ENCODE measurements at places on chromosomes 13 and 19.
A peak's percentile ranks its signal among the peaks of the same experiment; 100 is the strongest.

GRCh38 chr19:57747472-57747807 lies 825 bp downstream of the ZNF776 start:
- no peak for DNase-seq

DNA sequence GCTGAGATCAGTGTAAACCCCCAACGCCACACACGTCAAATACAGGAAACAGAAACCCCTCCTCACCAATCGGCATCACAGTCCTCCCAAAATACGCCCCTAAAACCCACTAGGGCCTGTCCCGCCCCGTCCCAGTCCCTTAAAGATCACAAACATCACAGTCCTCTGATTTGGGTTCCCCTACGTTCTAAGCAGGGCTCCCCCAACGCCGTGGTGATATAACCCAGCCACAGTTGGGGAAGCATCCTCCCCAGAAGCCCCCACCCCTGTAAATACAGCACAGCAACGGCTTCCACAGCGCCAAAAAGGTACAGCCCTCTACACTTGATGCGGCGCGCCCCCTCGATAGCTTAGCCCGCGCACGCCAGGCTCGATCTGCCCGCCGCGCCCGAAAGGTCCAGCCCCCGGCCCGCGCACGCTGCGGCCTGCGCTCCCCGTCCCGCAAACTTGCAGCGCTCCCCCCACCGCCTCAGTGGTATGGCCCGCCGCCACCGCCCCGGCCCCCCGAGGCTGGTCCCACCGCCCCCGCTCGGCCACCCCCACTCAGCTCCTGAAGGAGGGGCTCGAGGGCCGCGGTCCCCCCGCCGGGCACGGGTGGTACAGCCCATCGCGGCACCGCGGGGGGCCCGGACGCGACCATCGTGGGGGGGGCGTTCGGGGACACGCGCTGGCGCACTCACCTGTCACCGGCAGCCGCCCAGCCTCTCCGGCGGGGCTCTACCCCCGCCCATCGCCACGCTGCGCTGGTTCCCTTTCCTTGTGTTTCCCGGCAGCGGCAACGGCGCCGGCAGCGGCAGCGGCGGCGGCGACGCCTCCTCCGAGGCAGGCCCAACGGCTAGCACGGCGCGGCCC lies at the start of gene AKT2:
Gene AKT2 (minus strand): TSS at position 845 of the 852 bp plus-strand sequence. CDS start 20,078 bp downstream, outside the sequence.
- peak; percentile 50 for DNase-seq

- no peak for DNase-seq
These were observed 353.8 kb downstream of the DNAJC15 start for GRCh38 chr13:43377149-43377548.

GRCh38 chr19:42254089-42254849 lies 659 bp downstream of the ERF start:
- peak; percentile 69 for DNase-seq

DNA sequence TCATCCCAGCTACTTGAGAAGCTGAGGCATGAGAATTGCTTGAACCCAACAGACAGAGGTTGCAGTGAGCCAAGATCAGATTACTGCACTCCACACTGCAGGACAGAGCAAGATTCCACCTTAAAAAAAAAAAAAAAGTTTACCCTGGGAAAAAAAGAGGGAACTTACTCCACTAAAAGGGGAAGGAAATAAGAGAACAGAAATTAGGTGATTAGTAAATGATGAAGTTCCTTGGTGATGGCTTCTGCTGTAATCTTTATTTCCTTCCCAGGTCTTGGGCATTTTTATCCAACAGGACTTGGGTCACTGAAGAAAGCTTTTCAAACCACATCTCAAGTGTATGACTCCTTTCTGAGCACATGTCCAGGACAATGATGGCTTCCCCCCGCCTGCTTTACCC lies 9.3 kb downstream of the ZNF780A start:
- DNase-seq = no peak

DNA sequence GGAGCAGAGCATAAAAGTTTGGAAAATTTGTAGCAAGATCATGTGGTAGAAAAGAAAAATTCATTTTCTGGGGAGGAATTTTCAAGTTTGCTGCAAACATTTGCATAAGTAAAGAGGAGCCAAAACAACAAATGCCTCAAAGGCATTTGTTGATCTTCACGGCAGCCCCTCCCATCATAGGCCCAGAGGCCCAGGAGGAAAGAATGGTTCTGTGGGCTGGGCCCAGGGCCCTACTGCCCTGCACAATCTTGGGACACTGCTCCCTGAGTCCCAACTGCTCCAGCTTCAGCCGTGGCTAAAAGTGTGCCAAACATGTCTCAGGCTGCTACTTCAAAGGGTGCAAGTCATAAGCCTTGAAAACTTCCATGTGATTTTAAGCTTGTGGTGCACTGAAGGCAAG lies 11.3 kb downstream of the LGALS13 start:
- no peak for DNase-seq

- DNase-seq = no peak
These were observed 14.2 kb downstream of the TSHZ3 start for GRCh38 chr19:31334849-31335624.

GRCh38 chr19:29501816-29502580 lies 23.8 kb upstream of the VSTM2B start:
- no peak for DNase-seq

DNA sequence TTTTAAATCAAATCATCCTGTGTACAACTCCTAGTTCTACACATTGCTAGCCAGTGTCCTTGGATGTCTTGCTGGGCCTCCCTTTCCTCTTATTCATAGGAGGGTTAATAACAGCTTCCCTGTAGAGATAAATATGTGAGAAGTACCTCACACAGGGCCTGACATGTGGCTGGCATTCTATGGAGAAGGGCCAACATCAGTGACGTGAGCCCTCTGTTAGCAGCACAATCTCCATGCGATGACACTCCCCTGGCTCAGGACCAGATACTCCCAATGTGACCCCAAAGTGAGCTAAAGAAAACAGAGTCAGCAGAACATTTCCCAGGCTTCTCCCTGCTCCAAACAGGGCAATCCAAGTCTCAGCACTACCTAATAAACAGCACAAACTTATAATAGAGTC lies 818.4 kb downstream of the DIAPH3 start:
- no peak for DNase-seq

DNA sequence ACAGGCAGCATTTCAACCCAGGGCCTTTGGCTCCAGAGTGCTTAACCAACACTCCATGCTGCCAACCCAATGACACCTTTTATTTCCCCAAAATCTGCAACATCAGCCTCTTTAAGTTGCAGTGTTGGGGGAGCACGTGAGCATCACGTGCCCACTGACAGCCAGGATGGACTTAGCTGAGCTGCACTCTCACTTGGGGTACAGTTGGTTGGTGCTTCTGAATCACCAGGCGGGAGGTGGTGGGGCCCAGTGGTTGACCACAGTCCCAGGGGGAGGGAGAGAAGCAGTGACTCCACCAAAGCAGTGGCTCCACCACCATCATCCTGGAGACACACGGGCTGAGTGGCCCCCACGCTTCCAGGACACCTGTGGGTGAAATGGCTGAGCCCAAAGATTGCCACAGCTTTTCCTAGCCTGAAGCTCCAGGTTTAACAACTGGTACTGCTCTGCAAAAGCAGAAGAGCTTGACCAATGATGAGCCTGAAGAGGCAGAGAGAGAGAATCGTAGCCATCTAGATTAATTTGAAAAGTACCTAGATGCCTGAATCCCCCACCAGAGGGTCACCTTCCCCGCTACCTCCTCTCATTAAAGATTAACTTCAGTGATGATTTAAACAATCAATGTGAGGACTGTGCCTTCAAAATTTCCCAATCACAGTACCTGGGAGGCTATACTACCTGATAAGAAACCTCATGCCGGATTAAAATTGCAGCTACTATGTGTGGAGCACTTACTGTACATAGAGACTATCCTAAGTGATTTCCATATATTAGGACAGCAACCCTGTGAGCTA lies 193.8 kb downstream of the FOXO1 start:
- no peak for DNase-seq

DNA sequence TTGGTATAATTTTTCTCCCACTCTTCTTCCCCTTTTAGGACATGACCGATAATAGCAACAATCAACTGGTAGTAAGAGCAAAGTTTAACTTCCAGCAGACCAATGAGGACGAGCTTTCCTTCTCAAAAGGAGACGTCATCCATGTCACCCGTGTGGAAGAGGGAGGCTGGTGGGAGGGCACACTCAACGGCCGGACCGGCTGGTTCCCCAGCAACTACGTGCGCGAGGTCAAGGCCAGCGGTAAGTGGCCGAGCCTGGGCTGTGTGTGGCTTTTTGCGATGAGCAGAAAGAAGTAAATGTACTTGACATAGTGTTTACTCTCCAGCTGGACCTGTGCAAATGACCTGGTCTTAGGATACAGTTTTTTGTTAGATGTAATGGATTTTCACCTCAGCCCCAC lies 102.5 kb downstream of the ARHGEF7 start:
- no peak for DNase-seq

DNA sequence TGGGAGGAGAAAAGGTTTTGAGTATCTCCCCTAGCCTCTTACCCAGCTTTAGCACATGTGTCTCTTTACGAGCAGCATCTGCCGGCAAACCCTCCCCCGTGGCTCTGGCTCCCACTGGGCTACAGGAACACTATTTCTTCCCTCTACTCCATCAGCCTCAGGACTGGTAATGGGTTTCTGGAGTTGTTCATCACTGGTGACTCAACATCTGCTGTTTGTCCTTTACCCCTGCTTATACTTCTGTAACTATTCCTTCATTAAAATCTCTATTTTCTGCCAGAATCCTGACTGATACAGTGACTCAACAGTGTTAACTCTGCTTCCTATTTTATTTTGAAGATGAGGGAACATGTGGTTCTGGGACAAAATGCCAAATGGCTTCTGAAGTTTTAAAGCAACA lies 437.3 kb upstream of the HTR2A start:
- DNase-seq = no peak

DNA sequence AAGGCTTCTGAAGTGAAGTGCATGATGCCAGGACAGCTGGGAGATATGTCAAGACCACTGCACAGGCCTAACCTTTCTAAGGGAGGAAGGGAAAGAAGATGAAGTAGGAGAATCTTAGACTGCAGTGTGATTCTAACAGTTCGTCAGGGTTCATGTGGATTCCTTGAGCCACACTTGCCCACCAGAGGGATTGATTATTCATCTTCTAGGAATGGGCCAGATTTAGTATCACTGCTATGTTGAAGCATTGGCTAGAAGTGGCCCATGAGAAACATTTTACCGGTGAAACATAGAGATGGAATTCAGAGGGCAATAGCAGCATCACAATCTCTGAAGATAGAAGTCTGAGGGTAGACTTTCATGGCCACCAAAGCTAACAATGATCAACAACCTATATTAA lies 550.8 kb upstream of the SLITRK1 start:
- DNase-seq = no peak

DNA sequence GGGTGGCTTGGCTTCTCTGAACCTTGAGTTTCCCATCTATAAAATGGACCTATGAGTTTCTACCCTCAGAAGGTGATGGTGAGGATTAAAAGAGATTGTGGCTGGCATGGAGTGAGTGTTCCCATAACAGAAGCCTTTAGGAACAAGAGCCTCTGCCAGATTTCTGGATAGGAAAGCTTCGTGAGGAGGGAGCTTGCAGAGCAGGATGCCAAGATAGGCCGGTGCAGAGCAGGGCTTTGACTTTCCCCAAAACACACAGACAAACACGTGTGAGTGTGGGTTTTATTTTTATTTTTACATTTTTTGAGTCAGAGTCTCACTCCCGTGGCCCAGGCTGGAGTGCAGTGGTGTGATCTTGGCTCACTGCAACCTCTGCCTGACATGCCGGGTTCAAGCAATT lies 3.7 kb upstream of the CNN1 start:
- DNase-seq = no peak

DNA sequence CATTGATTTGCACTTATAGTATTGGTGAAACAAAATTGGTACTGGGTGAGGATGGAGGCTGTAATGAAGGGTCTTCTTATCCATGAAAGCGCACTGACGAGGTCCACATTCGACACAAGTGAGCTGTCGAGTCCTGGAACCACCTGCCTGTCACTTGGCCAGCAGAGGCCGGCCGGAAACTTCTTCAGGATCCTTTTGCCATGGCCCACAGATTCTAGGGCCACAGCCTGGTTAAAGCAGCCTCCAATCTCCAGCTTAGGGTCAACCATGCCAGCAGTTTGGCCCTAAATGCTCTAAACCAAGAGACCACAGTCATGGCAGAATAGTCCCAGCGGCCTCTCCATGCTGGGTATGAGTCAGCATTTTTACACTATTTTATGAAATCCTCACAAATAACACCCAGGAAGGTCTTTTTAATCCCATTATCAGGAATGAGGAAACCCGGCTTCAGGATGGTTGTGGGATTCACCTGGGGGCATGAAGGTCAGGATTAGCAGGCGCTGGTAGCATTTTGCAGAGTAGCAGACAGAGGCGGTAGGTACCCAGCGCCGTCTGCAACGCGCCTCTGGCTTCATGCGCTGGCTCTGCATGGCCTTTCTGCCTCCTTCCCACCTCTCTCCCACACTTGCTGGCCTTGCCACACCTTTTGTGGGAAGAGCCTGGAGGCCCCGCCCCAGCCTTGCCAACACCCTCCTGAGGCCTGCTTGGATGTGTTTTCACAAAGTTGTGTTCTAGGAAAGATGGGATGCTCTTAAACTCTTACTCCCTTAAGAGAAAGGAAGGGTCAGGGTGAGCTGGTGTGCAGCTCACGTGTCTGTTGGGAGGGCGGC lies 15.2 kb downstream of the GAS6 start:
- DNase-seq = no peak

- DNase-seq = no peak
These were observed 1030.0 kb upstream of the PRR20A start for GRCh38 chr13:56110751-56111150.

DNA sequence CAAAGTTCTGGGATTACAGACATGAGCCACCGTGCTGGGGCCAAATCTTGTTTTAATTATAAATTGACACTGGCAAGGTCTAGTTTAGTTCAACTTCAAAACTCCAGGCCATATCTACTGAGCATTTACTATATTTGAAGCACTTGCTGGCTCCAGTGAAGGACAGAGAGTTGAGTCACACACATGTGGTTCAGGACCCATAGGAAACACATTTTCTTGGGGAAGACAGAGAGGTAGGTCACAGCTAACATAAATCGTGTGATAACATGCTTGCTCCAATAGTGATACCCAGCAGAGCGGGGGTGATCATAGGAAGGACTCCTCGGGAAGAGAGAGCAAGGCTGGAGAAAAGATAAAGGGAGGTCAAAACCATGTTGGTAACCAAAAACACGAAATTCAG lies 170.6 kb upstream of the TSC22D1 start:
- DNase-seq = no peak

- no peak for DNase-seq
These were observed 42.5 kb upstream of the ARGLU1 start for GRCh38 chr13:106610486-106610885.

GRCh38 chr19:13063461-13064091 lies 39.1 kb downstream of the LYL1 start:
- DNase-seq = no peak

- DNase-seq = no peak
These were observed 11.8 kb downstream of the PDE4A start for GRCh38 chr19:10431943-10432735.

- DNase-seq = no peak
These were observed 386.6 kb downstream of the DIAPH3 start for GRCh38 chr13:59776924-59777690.

- no peak for DNase-seq
These were observed 6.2 kb upstream of the NUP58 start for GRCh38 chr13:25295228-25295627.
